ENCODE measurements at places on chromosomes 2 and 18. TPM values are rescaled to one million over a fixed set of nuclear protein-coding genes. Genes with fewer than 3 reads are reported as not detected.
A peak's percentile ranks its signal among the peaks of the same experiment; 100 is the strongest.

Gene CD207
- not detected for polyA plus RNA-seq

GRCh38 chr2:128357506-128358370 lies 39.1 kb upstream of the HS6ST1 start:
- H3K36me3 ChIP-seq = no peaks in the 10 kb centered on the region
- no peak for DNase-seq

DNA sequence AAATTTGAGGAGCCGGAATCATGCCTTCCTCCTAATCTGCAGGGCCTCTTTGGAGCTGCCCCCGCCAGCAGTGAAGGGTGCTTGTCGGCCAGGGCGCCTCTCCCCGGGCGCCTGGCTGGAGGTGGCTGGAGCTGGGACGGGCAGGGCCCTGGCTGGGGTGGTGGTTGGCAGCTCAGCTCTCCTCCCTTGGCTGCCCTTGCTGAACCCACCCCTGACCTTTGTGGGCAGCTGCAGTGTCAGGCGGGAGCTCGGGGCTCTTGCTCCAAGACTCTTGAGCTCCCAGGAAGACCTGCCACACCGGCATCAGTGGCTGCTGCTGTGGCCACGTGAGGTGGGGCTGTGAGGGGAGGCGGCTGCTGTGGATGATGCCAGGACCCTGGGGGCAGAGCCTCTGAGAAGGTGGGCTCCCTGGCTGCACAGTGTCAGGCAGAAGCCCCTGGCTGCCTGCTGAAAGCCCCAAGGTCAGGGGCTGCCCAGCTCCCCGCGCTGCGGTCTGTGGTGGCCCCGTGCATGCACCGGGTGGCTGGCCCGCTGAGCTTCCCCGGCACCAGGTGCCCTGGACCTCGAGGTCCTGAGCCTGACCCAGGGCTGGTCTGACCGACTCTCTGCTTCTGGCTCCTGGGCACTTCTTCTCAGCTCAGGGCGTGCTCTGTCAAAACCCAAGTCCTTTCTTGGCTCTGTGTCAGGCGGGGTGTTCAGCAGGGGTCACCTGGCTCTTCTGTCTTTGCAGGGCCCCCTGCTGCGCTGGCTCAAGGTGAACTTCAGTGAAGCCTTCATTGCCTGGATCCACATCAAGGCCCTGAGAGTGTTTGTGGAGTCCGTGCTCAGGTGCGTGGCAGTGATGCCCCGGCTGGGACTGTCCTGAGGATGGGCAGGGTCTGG lies 34.5 kb downstream of the PDIA6 start:
- H3K4me3 ChIP-seq = no peak overlapping the region
- no peak overlapping the region for H3K27ac ChIP-seq
- no peaks in the 10 kb centered on the region for H3K27me3 ChIP-seq
- H3K36me3 ChIP-seq = peaks cover 14% of the 10 kb centered on the region

Gene CWC22
- polyA plus RNA-seq = 7.2 TPM

Gene KCNJ3
- polyA plus RNA-seq = 0.60 TPM

GRCh38 chr2:109448207-109448606 lies 165.6 kb downstream of the SEPTIN10 start:
- peaks cover 18% of the 10 kb centered on the region for H3K4me1 ChIP-seq
- DNase-seq = peak; percentile 9
- H3K36me3 ChIP-seq = no peaks in the 10 kb centered on the region
- no peak overlapping the region for H3K4me3 ChIP-seq

- no peak for DNase-seq
- no peak overlapping the region for H3K27ac ChIP-seq
Observed at GRCh38 chr2:148136441-148136840, 115.5 kb downstream of the MBD5 start.

- no peak overlapping the region for H3K4me3 ChIP-seq
Observed at GRCh38 chr18:58466636-58467205, 162.2 kb downstream of the ALPK2 start.

GRCh38 chr18:46310258-46310657 lies 206.1 kb downstream of the HAUS1 start:
- no peaks in the 10 kb centered on the region for H3K27me3 ChIP-seq
- H3K4me3 ChIP-seq = no peak overlapping the region
- H3K36me3 ChIP-seq = no peaks in the 10 kb centered on the region

GRCh38 chr18:2536493-2536892 lies 34.8 kb downstream of the METTL4 start:
- no peak overlapping the region for H3K27ac ChIP-seq
- H3K4me1 ChIP-seq = peaks cover 12% of the 10 kb centered on the region
- DNase-seq = no peak
- H3K27me3 ChIP-seq = no peaks in the 10 kb centered on the region
- H3K36me3 ChIP-seq = no peaks in the 10 kb centered on the region

Gene NEURL3
- 3.6 TPM for polyA plus RNA-seq

Gene CDK5R2
- polyA plus RNA-seq = not detected

DNA sequence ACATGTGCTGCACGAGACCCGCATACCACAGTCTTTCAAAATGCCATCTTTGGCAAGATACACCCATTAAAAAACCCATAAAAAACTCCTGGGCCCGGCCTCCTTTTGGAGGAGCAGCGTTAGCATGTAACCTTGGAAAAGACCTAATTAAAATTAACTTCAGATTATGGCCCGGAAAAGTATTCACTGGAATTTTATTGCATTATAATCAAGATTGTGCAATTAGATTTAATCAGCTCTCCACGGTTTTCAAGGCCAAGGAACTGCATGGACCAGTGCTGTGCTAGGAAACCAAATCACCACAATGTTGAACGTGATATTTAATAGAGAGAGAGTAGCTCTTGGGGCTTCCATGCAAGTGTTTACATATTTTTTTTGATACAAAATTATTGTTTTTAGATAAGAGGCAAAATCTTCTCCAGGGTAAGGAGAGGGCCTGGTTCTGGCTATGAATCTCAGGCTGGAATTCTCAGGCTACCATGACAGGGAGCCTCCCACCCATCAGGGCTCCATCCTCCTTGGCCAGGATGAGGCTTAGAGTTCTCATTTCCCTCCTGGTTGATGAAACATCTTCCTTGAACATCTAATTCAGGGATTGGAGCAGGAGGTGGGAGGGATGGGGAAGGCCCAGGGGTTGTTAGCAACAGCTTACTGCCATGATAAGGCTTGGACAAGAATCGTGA lies 82.0 kb upstream of the TTC39C start:
- no peaks in the 10 kb centered on the region for H3K4me1 ChIP-seq
- H3K27me3 ChIP-seq = no peaks in the 10 kb centered on the region
- DNase-seq = no peak

DNA sequence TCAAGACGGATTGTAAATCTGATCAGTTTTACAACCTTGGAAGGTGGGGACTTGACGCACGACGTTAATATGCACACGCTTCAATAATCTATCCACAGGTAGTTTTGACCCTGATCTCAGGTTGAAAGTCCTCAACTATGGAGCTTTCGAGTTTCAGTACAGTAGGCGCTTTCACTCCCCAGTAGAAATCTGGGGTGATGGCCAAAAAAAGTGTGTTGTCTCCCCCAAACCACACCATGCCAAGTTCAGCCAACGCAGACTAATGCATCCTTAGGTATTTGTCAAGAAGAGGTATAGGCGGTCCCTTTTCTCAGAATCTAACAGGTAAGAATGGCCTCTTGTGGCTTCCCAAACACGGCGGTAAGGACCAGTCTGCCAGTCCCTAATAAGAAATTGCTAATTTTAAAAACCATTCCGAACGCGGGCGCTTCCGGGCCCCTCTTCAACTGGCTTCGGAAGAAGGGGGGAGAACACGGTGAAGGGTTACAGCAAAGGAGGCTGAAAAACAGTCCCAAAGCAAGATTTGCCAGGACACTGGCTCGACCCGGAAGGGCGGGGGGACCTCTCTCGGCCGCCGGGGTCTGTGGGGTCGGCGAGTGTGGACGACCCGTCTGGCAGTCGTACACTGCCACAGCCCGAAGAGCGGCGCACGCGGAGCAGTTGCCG lies 659 bp downstream of the FAM210A start:
- peak overlapping the region; percentile 95 for H3K27ac ChIP-seq
- peak overlapping the region; percentile 96 for H3K4me3 ChIP-seq
- DNase-seq = no peak
- no peaks in the 10 kb centered on the region for H3K36me3 ChIP-seq
- no peaks in the 10 kb centered on the region for H3K4me1 ChIP-seq

- H3K4me1 ChIP-seq = peaks cover 51% of the 10 kb centered on the region
- DNase-seq = no peak
- H3K36me3 ChIP-seq = peaks cover 7% of the 10 kb centered on the region
- H3K4me3 ChIP-seq = no peak overlapping the region
- peak overlapping the region; percentile 66 for H3K27ac ChIP-seq
Observed at GRCh38 chr2:25316101-25316500, 25.6 kb downstream of the DNMT3A start.

- H3K36me3 ChIP-seq = no peaks in the 10 kb centered on the region
- H3K4me1 ChIP-seq = no peaks in the 10 kb centered on the region
Observed at GRCh38 chr2:153584244-153584643, 105.7 kb upstream of the RPRM start.

DNA sequence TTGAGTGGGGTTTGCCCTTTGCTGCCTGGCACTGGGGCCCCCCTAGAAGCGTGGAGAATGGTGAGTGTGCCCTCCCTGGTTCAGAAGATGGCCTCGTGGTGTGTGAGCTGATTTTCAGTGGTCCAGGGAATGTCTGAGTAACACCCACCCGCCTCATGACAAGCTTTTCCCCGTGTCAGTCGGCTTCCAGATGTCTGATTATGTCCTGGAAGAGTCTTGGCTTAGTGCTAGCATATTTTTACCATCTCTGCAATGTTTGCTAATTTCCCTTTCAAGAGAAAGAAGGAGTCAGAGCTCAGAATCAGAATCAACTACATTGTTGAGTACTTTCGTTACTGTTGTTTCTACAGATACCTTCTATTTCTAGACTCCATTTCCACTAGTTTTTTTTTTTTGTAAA lies 214.7 kb downstream of the SEPTIN10 start:
- DNase-seq = no peak
- no peak overlapping the region for H3K27ac ChIP-seq
- no peak overlapping the region for H3K4me3 ChIP-seq
- no peaks in the 10 kb centered on the region for H3K36me3 ChIP-seq
- no peaks in the 10 kb centered on the region for H3K27me3 ChIP-seq

Gene ERICH2
- not detected for polyA plus RNA-seq

DNA sequence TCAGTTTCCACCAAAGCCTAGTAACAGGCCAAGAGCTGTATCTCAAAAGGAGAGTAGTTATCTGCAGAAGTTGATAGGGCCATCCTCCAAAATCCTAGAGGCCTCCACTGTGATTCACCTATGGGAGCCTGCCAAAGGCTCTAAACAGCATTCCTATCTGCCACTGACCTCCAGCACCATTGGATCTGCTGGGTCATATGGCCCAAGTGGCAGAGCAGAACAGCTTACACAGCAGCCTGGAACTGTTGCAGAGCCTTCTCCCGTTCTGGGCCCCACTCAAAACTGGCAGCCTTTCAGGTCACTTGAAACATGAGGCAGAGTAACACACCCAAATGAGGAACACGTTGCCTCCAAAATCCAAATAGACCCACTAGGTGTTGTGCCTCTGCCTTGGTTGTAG lies 345.2 kb upstream of the RND3 start:
- H3K4me1 ChIP-seq = no peaks in the 10 kb centered on the region
- H3K36me3 ChIP-seq = no peaks in the 10 kb centered on the region
- no peak overlapping the region for H3K4me3 ChIP-seq
- no peaks in the 10 kb centered on the region for H3K27me3 ChIP-seq
- no peak for DNase-seq

Gene KCTD1
- 10.9 TPM for polyA plus RNA-seq

Gene MYO3B
- not detected for polyA plus RNA-seq

DNA sequence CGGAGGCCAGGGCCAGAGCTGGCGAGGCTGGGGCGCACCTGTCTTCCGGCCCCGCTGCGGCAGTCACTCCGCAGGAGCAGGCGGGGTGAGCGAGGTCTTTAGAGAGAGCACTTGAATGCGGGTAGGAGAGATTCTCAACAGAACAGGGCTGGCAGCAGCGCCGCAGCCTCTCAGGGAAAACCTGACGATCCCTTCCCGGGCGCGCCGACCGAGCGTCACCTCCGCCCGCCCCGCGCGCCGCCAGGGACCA lies 526 bp downstream of the PRKRA start:
- H3K4me1 ChIP-seq = peaks cover 39% of the 10 kb centered on the region
- H3K36me3 ChIP-seq = peaks cover 14% of the 10 kb centered on the region
- peak overlapping the region; percentile 94 for H3K4me3 ChIP-seq

Gene SCN9A
- 0.60 TPM for polyA plus RNA-seq

Gene LYPD1
- not detected for polyA plus RNA-seq

GRCh38 chr2:1115843-1116539 lies 165.3 kb downstream of the SNTG2 start:
- H3K4me3 ChIP-seq = no peak overlapping the region
- DNase-seq = no peak
- H3K36me3 ChIP-seq = no peaks in the 10 kb centered on the region
- H3K27ac ChIP-seq = no peak overlapping the region
- no peaks in the 10 kb centered on the region for H3K4me1 ChIP-seq

Gene MAP2
- 0.46 TPM for polyA plus RNA-seq

Gene DYNAP
- not detected for polyA plus RNA-seq

DNA sequence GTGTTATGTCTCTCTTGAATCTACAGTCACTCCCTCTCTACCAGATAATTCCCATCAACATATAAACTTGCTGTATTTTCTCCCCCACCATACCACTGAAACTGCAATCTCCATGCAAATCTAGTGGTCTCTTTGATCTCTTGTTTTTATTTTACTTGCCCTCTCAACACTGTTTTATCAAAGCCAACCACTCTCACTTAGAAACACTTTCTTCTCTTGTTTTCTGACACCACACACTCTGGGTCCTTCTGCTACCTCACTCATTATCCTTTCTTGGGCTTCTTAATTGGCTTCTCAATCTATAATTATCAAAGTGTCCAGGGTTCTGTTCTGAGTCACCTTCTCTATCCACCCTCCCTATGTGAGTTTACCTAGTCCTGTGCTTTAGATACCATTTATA lies 2.0 kb upstream of the MCFD2 start:
- no peak overlapping the region for H3K27ac ChIP-seq
- H3K4me1 ChIP-seq = peaks cover 24% of the 10 kb centered on the region
- H3K36me3 ChIP-seq = no peaks in the 10 kb centered on the region
- no peak overlapping the region for H3K4me3 ChIP-seq
- H3K27me3 ChIP-seq = no peaks in the 10 kb centered on the region

- H3K27me3 ChIP-seq = no peaks in the 10 kb centered on the region
- H3K4me1 ChIP-seq = no peaks in the 10 kb centered on the region
- no peaks in the 10 kb centered on the region for H3K36me3 ChIP-seq
- DNase-seq = no peak
- H3K4me3 ChIP-seq = no peak overlapping the region
Observed at GRCh38 chr18:66046032-66046602, 295.3 kb downstream of the CDH7 start.

GRCh38 chr2:211068108-211068780 lies 511.8 kb downstream of the CPS1 start:
- H3K4me1 ChIP-seq = no peaks in the 10 kb centered on the region
- no peaks in the 10 kb centered on the region for H3K27me3 ChIP-seq
- no peaks in the 10 kb centered on the region for H3K36me3 ChIP-seq
- H3K27ac ChIP-seq = no peak overlapping the region
- no peak for DNase-seq
